Stimulated activated CD8-positive, alpha-beta memory T cell treated with anti-CD3 and anti-CD28 coated beads, Interleukin-2, amount 100 ng/mL, for 48 hours (primary cell): ENCODE measurements at places on chromosomes 16 and 17.

DNA sequence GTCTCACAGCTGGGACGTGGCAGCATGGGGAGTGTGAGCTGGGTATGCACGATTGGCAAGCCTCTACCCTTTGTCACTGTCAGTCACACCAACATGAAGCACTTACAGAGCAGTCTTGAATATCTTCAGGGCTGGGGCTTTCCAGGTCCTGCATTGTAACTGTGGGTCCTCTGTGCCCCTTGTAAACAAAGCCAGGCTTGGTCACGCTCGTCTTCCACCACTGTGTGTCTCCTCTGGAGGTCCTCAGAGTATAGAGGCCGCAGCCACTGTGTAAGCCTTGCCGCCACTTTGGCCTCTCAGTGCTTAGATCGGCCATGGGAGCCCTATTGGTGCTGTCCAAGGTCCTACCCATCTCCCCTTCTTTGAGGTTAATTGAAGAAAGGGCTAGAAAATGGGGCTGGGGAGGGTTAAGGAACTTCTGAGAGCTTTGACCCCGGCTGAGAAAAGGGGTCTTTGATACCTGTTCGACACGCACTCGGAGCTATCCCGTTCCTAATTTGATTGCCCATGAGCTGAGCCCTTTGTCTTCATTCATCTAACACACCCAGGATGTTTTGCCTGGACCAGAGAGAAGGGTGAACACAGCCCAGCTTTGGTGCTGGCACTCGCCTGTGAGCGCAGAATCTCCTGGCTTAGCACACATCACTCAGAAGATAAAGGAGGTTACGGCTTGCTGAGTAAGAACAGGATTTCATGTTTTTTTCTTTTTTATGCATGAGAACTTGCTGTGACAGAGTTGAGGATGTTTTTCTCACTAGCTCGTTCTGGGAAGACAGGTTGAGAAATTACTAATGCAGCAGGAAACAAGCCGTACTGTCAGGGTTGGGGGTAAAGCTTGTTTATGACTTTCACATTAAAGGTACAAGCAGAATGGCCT, 267.9 kb downstream of the CPPED1 start:
- no peak for DNase-seq

DNA sequence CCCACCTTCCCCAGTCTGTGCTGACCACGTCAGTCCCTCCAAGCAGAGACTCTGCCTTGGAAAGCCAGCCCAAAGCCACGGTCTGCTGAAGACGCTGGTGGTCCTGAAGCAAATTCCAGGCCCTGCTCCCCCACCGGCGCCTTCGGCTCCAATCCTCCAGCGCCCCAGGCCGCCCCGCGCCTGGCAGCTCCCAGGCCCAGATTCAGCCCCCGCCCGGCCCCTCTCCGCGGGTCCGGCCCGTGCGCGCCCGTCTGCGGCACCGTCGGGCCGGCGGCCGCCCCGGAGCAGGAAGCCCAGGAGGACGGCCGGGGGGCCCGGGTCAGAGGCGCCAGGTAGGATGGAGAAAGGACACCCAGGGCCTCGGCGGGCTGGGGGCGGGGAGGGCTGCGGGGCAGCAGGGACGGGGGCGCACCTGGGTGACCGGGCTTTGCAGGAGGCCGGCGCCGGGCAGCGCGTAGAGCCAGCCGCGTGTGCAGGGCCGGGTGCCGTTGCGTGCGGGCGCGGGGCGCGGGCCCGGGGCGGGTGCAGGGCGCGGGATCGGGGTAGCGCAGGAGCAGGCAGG, 594 bp upstream of the SLC22A31 start:
- DNase-seq: no peak

- no peak for DNase-seq
These were observed 41.4 kb upstream of the PIRT start for GRCh38 chr17:10879190-10879836.

DNA sequence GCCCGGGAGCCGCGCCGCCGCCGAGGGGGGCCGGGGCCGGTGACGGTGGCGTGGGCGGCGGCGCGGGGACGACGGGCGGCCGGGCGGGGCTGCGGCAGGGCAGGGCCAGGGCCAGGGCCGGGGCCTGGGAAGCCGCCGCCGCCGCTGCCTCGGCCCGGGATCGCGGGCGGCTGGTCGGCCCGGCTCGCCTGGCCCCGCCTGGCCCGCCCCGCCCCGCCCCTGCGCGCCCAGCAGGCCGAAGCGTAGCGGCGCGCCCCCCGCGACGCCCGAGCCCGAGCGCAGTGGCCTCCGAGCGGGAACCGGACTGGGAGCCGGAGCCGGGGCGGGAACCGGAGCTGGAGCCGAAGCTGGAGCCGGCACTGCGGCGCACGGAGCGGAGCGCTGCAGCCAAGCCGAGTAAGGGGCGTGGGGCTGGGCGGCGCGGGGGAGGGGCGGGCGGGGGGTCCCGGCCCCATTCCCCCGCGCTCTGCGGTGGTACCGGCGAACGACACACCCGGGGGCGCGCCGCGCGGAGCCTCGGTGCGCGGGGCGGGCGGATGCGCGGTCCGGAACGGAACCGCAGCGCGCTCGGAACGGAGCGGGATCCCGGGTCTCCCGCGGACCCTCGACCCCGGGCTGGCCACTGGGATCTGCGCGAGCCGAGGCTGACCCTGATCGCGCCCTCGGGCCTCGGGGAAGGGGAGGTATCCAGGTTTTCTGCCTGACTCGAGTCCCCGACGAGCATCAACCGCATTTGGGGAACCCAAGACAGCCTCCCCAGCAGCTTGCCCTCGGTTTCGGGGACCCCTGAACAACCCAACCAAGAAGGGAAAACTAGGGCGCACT, at the start of gene BEAN1:
Gene BEAN1 (plus strand): TSS at position 260 of the 825 bp plus-strand sequence. CDS start 10,382 bp downstream, outside the sequence.
- no peak for DNase-seq

DNA sequence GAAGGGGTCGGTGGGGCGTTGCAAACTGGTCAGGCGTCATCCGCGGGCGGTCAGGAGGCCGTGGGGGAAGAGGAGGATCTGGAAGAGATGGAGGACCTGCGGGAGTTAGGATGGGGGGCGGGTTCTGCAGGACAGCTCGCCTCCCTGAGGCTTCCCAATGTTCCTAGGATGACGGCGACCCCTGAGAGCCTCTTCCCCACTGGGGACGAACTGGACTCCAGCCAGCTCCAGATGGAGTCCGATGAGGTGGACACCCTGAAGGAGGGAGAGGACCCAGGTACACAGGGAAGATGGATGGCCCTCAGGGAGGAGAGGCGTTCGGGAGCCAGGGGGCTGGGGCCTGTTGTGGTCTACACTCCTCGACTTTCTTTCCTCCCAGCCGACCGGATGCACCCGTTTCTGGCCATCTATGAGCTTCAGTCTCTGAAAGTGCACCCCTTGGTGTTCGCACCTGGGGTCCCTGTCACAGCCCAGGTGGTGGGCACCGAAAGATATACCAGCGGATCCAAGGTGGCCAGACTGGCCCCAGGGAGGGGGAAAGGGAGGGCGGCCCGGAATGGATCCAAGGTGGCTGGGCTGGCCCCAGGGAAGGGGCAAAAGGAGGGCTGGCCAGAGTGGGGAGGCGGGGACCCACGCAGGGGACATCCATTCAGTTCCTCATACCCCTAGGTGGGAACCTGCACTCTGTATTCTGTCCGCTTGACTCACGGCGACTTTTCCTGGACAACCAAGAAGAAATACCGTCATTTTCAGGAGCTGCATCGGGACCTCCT, 839 bp downstream of the PLD2 start:
- DNase-seq: no peak

GRCh38 chr16:55003916-55004315, 73.3 kb downstream of the IRX5 start:
- no peak for DNase-seq

GRCh38 chr17:77209330-77209748, 68.6 kb downstream of the SEC14L1 start:
- DNase-seq: no peak

- no peak for DNase-seq
These were observed 664.0 kb upstream of the EEF2KMT start for GRCh38 chr16:5761592-5761991.

GRCh38 chr17:50186661-50187393, 14.6 kb downstream of the COL1A1 start:
- no peak for DNase-seq

DNA sequence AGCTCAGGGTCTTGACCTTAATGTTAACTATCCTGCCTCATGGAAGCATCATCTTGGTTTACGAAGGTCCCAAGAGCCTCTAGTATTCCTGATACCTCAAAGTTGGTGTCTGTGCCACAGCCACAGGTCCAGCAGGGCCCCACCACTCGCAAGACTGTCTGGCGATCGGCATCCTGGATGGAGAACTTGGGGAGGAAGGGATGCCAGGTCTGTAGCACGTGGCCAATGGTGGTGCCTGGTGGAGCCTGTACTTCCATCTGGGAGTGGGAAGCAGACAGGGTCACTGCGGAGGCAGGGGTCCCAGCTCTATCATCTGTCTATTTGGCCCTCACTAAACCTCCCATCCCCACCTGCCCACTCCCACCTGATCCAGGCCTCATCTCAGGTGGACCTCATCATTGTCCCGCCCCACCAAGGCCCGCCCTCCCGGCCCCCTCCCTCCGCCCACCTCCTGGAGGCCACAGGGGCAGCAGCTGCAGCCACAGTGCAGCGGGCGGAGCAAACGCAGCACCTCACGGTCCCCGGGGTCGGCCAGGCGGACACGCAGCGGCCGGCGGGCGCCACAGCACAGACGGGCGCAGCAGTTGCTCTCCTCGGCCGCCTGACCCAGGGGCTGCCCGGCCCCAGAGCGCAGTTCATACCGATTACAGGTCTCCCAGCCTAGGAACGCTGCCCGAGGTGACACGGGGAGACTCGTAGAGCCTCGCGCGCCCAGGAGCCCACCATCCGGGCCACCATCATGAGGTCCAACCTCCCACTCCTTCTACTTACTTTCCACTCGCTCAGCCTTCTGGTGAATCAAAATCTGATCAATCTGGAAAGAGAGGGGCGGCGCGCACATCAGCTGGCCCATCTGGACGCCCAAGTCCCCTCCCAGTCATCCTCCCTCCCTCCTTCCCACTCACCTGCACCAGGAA, 1.4 kb downstream of the PLSCR3 start:
- no peak for DNase-seq

DNA sequence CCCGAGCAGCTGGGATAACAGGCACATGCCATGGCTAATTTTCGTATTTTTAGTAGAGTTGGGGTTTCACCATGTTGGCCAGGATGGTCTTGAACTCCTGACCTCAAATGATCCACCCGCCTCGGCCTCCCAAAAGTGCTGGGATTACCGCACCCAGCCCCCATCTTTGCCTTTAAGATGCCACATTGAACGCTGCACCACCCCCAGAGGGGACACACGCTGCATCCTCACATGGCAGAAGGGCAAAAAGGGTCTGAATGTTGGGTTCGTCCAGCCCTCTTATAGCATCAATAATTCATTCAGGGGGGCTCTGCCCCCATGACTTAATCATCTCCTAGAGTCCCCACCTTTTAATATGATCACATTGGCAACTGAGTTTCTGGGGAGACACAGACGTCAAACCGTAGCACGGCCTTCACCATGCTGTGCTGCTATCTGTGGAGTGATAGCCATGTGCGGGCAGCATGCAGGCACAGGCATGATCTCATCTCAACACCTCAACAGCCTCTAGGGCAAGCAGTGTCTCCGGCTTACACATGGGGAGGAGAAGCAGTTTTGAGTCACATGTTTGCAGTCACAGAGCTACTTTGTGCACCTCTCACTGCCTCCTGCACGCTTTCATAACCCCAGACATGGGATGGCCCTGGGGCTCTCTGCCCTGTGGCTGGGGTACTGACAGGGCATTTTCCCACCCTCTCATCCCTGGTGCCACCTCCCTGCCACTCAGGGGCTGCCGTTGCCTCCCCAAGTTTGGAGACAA, 30.0 kb downstream of the IL21R start:
- no peak for DNase-seq

GRCh38 chr16:53743149-53743566, 39.2 kb downstream of the FTO start:
- DNase-seq: no peak

DNA sequence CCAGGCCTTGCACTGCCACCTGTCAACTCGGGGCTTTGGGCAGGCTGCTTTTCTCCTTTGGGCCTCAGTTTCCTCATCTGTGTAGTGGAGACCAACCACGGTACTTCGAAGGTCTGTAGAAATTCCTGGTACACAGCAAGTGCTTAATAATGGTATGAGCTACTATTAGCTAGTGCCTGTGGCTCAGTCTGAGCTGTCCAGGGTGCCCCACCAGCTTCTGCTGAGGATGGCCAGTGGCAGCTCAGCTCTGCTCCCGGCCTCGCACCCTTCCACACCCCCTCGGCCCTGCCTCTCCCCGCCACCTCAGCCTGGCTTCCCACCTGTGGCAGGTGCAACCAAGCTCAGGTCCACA, 26.2 kb upstream of the PLCG2 start:
- DNase-seq: no peak

- DNase-seq: no peak
These were observed 19.4 kb downstream of the CMTM4 start for GRCh38 chr16:66677179-66677578.

- DNase-seq: no peak
These were observed 73.7 kb upstream of the CHMP6 start for GRCh38 chr17:80917716-80918560.

GRCh38 chr17:1315891-1316403, 36.5 kb downstream of the TRARG1 start:
- no peak for DNase-seq

DNA sequence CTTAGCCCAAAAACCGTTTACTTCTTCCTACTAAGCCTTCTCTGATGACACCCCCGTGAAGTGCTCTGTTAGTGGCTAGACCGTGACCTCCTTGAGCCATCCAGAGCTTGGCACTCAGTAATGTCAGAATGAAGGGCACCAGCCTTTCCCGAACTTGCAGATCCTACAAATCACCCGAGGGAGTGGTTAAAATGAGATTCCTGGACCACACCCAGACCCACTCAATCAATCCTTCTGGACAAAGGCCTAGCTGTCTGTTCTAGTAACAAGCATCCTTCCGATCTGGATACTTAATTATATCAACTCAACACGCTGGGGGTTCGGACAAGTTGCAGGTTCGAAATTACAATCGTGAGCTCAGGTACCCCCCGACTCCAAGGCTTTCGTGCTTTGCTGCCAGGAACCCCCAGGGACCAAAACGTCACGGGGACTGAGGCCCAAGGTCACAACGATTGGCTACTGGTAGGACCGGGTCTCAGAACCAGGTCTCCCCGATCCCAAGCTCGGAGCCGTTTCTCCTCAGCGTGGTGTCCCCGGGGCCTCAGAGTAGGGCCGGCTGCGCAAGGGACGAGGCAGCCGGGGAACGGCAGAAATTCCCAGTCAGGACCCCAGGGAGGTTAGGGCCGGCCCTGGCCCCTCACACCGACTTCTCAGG, 527 bp downstream of the CIAPIN1 start:
- DNase-seq: no peak

DNA sequence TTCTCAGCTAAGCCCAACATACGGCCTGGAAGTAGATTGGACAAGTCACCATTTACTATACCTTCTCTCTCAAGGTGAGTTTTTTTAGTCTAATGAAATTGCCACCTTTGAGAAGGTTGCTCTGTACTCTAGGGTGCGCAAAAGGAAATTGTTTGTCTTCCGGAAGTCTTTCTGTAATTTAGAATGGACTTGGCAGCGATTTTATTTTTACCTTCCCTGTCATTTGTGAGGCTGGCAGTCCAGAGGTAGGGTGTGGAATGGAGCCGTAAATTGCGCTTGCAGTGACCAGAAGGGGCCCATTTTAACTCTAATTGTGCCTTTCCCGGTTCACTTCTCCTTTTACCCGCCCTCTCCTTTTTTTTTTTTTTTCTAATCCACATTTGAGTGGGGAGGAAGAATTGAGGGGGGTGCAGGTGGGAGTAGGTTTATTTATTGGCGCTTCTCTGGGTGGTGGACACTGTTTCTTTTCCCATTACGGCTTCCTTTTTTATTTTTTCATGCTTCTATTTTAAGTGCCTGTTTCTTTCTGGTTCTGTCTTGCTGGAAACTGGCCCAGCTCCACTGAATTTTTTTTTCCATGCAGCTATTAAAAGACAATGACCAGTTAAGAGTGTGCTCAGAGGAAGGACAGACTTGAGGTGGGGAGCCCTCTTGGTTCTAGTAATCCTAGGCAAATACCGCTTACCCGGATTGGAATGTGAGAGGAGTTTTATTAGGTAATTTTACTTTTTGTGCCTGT, 89.7 kb upstream of the CLEC18A start:
- DNase-seq: no peak
